ENCODE measurements at places on chromosomes 11 and 22.
A peak's percentile ranks its signal among the peaks of the same experiment; 100 is the strongest.

DNA sequence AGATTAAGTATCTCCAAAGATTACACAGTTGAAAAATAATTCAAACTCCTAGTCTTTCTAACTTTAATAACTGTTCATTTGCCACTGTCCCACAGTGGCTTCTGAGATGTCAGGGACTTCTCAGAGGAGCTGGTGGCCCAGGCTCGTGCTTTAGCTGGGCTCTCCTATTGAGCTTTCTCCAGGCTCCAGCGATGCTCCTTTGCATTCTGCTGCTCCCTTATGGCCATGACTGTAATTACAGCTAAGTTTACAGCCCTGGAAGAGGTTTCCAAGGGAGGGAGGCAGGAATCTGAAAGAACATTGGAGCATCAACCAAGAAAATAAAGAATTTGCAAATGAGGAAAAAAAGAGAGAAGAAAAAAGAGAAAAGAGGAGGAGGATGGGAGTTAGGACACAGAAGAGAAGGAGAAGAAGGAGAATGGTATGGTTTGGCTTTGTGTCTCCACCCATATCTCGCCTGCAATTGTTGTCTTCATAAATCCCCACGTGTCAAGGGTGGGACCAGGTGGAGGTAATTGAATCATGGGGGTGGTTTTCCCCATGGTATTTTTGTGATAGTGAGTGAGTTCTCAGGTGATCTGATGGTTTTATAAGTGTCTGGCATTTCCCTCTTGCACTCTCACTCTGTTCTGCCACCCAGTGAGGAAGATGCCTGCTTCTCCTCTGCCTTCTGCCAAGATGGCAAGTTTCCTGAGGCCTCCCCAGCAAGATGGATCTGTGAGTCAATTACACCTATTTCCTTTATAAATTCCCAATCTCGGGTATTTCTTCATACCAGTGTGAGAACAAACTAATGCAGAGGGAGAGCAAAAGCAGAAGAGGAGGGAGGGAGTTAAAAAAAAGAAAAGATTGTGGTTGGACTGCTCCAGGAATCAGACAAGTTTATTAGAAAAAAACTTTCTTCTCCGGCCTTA is 857.0 kb downstream of the KCNA4 start:
- DNase-seq, result no peak

DNA sequence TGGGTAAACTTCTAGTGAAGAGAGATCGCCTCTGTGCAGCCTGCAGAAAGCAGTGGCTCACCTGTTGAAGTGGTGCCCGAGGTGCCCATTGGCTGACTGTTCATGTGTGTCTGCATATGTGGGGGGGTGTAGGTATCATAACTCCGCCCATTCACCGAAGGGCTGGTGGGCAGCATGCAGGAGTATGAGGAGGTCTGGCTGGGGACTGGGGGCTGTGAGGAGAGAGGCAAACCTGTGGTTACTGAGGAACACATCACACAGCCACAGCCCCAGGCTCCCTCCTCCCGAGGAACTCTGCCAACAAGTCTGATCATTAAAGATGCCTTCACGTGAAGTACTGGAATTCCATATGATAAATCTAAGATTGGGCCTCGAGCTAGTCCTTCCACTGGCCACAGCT is 20.5 kb downstream of the PAX6 start:
- DNase-seq, result no peak

GRCh38 chr11:64538501-64538951 is 52.5 kb upstream of the SLC22A12 start:
- no peak for DNase-seq

GRCh38 chr11:35146074-35146521 is 7.1 kb downstream of the CD44 start:
- peak; percentile 65 for DNase-seq

- DNase-seq, result peak; percentile 66
Observed at GRCh38 chr11:72752088-72752914, at the start of gene ARAP1. TSS of gene ARAP1 (minus strand) at chr11:72752408. CDS start at chr11:72727128, 25,280 bp downstream.

- no peak for DNase-seq
Observed at GRCh38 chr11:8649361-8649760, 33.1 kb downstream of the TRIM66 start.

- no peak for DNase-seq
Observed at GRCh38 chr11:12914400-12914912, 94.7 kb upstream of the RASSF10 start.

DNA sequence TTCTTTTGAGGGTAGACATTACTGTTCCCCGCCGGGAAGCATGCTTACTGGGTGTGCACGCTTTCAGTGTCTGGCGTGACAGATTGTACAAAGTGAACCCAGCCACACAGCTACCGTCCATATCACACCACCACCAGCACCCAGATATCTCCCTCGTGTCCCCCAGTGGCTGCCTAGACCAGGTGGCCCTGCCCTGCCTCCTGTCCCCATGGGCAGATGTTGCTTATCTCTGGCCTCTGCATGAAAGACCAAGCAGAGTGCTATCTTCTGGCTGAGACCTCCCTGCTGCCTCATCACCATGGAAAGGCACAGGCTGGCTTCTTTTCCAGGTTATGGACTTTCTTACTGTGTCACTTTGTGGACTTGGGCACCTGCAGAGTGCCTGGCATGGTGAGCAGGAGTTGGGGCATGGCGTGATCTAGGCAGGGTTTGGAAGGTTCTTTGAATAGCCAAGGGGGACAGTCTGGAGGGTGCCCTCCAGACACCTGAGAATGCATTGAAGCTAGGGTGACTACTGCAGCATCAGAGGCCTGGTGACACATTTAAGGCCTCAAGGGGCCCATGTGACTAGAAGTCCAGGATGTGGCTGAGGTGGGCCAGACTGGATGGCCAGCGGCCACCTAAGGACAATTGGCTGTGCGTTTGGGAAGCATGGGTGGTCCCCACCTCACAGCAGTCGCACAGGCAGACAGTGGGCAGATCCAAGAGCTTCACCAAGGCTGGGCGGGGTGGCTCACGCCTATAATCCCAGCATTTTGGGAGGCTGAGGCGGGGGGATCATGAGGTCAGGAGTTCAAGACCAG is 4.7 kb downstream of the TANGO2 start:
- DNase-seq, result no peak

Measured in stimulated activated CD8-positive, alpha-beta memory T cell treated with anti-CD3 and anti-CD28 coated beads, Interleukin-4, amount 100 ng/mL, for 24 hours (primary cell).